ENCODE measurements at places on chromosomes 3 and 15.

DNA sequence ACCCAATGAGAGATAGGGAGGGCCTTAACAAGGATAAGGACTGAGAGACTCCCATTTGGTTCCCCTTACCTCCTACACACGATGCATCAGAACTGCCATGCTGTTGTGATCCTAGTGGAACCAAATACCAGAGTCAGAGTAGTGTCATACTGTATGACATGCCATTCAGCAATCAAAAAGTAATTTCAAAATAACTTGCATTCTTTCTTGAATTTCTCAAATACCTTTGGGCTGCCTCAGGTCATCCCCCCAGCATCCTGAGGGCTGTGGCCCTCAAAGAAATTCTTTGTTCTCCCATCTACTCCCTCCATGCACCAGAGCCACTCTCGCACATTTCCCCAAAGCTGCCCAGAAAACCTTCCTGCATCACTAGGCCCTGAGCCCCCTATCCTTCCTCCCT, 68.9 kb upstream of the PPP2R3A start:
- no peak for DNase-seq

GRCh38 chr3:73753985-73754384, 129.2 kb upstream of the PDZRN3 start:
- no peak for DNase-seq

- no peak for DNase-seq
These were observed 2.5 kb downstream of the SHF start for GRCh38 chr15:45185069-45185779.

GRCh38 chr15:55770261-55770660, 27.3 kb upstream of the PRTG start:
- no peak for DNase-seq

- no peak for DNase-seq
These were observed 69.6 kb downstream of the ZIC4 start for GRCh38 chr3:147336543-147337278.

DNA sequence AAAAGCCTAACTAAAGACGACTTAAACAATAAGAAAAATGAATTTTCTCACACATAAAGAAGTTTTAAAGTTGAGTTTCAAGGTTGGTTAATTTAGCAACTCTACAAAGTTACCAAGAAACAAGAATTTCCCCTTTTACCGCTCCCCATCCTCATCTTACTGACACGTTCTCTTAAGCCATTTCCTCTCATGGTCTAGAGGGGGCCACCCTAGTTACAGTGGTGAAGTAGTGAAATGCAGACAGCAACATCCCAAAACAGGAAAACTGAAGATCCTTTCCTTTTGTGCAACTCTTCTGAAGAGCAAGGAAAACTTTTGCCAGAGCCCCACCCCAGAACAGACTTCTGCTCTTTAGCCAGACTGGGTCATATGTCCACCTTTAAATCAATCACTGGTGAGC, 17.3 kb upstream of the SOX14 start:
- peak; percentile 2 for DNase-seq

DNA sequence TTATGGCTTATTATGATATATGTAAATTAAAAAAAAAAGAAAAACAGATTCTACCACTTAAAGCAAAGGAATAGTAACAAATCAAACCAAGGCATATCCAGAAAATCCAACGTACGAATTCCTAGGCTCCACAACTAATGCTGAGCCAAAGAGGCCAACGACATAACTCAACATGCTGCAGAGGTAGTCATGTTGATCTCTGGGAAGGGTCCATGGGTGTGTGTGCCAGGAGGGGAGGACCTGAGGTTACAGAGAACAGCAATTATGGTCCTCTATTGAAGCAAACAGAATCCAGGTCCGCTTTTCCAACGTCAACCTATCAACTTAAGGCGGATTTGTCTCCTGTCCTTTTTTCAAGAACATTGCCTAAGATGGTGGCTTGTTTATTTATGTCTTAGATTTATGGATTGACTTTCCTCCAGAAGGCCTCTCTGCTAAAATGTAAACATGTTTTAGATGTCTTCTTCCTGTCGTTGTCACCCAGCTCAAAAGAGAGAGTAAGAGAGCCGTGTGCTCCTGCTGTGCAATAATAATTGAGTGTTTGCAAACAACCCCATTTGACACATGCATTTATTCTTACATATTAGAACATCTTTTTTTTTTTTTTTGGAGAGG, 20.4 kb downstream of the NANOGP8 start:
- no peak for DNase-seq

- no peak for DNase-seq
These were observed 49.3 kb downstream of the PEAK1 start for GRCh38 chr15:77370580-77370979.

DNA sequence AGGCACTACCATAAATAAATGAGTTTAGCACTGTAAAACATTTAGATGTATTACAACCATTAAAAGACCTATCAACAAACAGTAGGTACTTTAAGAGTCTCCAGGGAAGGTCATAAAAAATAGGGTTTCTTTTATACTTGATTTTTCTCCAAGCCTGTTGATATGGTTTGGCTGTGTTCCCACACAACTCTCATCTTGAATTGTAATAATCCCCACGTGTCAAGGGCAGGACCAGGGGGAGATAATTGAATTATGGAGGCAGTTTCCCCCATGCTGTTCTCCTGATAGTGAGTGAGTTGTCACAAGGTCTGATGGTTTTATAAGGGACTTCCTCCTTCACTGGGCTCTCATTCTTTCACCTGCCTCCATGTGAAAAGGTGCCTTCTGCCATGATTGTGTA, 468.9 kb upstream of the UBE2E2 start:
- no peak for DNase-seq

DNA sequence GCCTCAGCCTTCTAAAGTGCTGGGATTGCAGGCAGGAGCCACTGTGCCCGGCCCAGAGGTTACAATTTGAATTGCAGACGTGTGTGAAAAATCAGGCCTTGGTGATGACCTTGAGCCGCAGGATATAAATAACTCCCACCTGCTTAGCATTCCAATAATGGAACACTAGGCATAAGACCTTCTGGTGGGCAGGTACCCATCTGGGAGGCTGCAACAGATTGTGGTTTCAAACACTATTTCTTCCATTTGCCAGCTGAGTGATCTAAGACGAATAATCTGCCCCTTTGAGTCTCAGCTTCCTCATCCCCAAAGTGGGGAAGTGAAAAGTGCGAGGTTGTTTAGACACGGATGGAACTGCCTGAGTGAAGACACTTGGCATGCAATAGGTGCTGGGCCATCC, 47.7 kb upstream of the HERC1 start:
- DNase-seq: no peak

DNA sequence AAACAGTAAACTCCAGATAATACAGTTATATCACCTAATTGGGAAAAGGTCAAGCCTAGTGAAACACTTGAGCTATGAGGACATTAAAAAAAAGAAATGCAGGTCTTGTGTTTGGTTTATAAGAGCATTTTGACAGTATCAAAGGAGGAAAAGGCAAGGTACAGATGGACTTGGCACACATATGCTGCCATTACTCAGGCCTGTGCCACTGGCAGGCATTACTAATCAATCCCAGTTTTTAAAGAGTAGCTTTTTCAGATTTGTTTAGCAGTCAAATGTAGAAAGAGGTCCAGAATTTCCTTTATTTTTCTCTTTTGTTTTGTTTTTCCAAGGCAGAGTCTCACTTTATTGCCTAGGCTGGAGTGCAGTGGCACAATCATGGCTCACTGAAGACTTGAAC, 38.9 kb downstream of the MDFIC2 start:
- DNase-seq: no peak

DNA sequence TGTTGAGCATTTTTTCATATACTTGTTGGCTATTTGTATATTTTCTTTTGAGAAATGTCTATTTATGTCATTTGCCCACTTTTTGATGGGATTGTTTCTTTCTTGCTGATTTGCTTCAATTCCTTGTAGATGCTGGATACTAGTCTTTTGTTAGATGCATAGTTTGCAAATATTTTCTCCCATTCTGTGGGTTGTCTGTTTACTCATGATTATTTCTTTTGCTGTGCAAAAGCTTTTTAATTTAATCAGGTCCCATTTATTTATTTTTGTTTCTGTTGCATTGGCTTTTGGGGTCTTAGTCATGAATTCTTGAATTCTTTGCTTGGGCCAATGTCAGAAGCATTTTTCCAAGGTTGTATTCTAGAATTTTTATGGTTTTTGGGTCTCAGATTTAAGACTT, 251.7 kb downstream of the WNT5A start:
- DNase-seq: no peak

DNA sequence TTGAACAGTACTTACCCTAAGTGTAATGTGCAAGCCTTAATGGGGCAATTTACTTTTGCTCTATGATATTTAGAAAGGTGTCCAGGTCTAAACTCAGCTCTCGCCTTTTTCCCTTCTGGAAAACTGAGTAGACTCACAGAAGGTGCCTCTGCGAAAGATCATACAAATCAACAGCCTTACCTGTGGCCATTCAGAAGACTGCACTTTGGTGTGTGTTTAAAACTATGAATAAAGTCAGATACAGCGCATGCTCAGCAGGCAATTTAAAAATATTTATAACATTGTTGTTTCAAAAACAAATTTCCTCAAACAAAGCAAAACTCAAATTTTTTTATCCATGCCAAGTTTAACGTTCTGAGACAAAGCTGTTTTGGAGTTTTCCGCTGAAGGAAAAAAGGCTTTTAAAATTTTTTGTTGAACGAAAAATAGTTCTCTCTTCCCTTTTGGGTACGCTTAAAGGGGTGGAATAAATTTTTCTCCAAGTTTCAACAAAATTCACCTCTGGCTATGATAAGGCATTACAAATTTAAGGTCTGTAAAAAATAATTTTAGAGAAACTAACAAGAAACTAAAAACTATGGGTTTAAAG, 156.3 kb downstream of the TIGIT start:
- no peak for DNase-seq

GRCh38 chr3:46212101-46212500, 4.0 kb upstream of the CCR1 start:
- no peak for DNase-seq

GRCh38 chr3:8550611-8551010, 49.0 kb downstream of the LMCD1 start:
- DNase-seq: no peak

All from neural progenitor cell (in vitro differentiated cells).